ENCODE measurements at places on chromosomes 12 and 14.

GRCh38 chr12:64480148-64480547 lies 28.2 kb downstream of the TBK1 start:
- no peak for DNase-seq

DNA sequence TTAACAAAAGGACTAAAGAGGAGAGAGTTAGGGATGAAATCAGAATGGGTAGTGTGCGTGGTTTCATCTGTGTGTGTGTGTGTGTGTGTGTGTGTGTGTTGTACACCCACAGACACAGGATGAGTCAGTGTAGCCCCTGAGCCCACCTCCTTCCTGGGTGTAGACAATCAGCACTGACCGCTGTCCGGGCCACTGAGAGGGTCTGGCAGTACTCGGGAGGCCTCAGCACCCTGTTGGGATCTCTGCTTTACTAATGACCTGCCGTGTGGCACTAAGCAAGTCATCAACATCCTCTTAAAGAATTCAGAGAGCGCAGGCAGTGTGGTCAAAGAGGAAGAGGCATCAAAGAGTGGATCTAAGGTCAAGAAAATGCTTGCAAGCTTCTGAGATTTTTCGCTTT lies 112.6 kb downstream of the PRMT8 start:
- no peak for DNase-seq

- DNase-seq = no peak
These were observed 141.8 kb upstream of the RASSF8 start for GRCh38 chr12:25816637-25817036.

GRCh38 chr12:132998741-132999140 lies 12.6 kb downstream of the ZNF26 start:
- DNase-seq = no peak

- no peak for DNase-seq
These were observed 163.5 kb upstream of the NEDD1 start for GRCh38 chr12:96743606-96744005.

DNA sequence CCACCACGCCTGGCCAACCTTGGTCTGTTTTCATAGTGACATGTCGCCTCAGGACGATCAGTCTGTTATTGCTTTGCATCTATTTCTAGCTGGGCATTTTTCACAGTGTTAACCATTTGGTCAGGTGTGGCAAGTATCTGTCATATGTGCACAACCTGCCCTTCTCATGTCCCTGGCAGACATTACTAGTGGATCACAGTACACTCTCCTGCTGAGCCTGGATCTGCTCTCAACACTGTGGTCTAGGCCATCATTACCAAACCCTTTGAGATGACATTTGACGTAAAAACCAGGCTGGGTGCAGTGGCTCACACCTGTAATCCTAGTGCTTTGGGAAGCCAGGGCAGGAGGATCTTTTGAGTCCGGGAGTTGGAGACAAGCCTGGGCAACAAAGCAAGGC lies 29.4 kb upstream of the NOS1 start:
- no peak for DNase-seq

- DNase-seq = no peak
These were observed 47.4 kb upstream of the POC1B start for GRCh38 chr12:89573051-89573810.

GRCh38 chr12:108646600-108647579 lies 13.2 kb upstream of the SELPLG start:
- no peak for DNase-seq

DNA sequence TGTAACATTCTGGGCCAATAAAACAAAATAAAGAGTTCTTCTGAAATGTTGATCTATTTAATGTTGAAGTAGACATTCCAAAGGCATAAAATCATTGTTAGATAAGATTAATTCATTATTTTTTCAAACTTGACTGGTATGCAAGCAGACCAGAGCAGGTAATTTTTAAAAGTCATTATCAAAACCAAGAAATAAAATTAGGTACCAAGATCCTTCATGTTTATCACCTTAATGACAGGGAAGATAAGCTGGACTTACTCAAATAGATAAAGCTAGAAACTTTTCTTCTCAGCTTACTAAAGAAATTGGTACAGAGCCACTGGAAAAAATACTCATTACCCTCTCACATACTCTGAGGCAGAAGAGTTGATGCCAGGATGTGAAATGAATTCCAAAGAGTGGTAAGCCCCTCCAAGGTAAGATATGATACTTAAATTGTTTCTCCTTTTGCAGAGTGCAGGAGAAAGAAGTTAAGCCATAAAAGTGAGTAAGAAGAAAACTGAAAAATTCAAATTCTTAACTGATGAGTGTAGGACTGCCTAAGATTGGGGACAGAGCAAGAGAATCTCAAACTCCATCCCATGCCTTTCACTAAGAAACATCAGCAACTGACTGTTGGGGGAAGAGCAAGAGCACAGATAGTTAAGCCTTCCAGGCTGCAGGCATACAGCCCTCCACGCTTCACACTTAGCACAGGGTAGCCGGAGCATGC lies 111.9 kb downstream of the SLC41A2 start:
- DNase-seq = no peak

DNA sequence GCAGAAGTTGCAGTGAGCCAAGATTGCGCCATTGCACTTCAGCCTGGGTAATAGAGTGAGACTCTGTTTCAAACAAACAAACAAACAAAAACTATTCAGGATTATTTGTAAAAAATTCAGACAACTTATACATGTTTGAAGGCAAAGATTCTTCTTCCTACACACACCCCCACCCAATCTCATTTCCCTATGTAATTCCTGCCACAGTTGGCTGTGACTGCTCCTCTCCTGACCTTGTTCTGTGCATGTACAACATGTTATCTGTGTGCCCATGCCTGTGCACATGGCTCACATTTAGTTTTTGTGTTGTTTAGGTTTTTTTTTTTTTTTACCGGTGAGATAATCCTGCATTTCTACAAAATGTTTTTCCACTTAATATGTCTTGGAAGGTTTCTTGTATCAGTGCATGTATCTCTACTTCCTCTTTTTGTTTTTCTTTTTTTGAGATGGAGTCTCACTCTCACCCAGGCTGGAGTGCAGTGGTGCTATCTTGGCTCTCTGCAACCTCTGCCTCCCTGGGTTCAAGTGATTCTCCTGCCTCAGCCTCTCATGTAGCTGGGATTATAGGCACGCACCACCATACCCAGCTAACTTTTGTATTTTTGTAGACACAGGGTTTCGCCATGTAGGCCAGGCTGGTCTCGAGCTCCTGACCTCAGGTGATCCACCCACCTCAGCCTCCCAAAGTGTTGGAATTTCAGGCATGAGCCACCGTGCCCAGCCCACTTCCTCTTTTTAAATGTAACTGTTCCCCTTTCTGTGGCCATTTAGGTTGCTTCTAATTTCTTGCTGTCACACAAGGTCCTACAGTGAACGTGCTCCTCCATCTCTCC lies 8.7 kb downstream of the CFAP251 start:
- no peak for DNase-seq

DNA sequence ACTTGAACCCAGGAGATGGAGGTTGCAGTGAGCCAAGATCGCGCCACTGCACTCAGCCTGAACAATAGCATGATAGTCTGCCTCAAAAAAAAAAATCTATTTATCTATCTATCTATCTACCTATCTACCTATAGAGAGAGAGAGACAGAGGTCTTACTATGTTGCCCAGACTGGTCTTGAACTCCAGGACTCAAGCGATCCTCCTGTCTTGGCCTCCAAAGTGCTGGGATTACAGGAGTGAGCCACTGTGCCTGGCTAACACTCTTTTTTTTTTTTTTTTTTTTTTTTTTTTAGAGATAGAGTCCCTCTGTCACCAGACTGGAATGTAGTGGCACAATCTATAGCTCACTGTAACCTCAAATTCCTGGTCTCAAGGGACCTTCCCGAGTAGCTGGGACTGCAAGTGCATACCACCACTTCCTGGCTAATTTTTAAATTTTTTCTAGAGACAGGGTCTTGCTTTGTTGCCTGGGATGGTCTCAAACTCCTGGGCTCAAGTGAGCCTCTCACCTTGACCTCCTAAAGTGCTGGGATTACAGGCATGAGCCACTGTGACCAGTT lies 1.9 kb downstream of the FAM186A start:
- DNase-seq = no peak

DNA sequence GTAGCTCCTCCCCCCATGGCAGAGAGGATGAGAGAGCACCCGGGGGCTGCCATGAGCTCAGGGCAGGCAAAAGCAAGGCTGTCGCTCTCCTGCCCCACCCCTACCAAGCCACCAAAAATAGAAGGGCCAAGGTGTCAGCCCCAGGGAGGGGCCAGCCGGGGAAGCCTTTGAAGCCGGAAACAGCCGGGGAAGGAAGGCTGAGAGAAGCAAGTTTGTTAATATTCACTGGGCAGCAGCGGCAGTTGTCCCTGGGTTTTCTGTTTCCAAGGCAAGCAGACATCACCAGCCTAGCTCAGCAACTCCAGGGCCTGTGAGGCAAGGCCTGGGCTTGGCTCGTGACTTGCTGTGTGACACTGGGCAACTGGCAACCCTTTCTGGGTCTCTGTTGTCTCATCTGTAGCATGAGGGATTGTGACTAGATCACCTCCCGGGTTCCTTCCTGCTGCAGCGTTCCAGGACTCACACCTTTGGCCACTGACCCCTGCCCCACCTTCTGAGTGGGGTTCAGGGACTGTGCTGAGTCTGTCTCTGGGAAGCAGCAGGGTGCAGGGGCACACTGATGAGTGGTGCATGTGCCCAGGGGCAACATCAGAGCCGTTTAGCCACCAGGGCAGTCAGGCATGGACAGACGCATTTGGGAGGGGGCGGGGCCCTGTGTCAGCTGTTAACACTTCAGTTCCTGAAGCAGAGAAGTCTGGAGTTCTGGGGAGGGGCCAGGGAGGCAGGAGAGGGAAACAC lies 24.3 kb downstream of the SYNDIG1L start:
- DNase-seq = no peak

DNA sequence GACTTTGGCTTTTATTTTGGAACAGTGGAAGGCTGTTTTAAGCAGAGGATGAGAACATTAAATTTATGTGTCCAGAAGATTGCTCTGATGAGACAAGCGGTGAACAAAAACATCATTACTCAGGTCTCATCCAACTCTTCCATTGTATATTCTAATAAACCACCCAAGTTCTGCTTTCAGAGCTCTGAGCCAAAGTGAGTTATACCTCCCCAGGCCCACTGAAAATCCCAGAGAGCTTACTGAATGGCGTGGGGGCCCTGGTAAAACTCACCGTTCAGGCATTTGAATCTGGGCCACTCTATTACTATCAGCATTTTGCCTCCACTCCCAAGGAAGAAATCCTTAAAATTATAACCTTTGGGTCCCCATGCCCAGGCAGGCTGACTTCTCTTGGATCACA lies 122.0 kb upstream of the HIF1A start:
- DNase-seq = no peak

DNA sequence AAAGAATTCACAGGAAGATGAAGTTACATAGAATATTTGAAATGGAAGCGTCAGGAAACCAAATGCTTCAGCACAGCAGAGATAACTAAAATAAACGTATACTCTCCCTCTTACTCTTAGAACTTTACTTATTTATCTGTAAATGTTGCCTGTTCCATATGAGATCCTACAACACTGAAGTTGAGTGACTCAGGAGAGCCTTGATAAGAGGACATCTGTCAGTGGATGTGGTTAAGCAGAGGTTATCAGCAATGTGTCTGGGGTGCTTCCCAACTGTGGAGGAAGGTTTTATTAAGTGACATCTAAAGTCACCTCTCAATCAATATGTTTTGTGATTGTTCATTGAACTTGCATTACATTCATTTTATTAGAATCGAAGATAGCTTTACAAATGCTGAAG lies 81.9 kb downstream of the NEDD1 start:
- no peak for DNase-seq

DNA sequence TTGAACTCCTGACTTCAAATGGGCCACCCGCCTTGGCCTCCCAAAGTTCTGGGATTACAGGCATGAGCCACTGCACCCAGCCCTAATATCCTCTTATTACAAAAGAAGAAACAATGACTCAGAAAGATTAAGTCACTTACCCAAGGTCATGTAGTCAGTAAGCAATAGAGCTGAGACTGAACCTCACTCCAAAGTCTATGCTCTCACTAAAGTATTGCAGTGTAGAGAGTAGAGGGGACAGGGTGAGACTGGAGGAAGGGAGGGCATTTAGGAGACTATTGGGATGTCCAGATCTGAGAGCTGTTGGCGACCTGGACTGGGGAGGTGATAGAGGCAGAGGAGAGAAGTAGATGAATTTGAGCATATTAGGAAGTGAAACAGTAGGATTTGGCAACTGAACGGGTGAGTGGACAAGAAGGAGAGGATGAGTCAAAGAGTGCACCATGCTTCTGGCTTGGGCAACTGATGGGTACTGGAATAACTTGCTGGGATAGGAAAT lies 11.8 kb downstream of the P2RX7 start:
- no peak for DNase-seq
